ENCODE measurements at places on chromosomes 1 and 21.
A peak's percentile ranks its signal among the peaks of the same experiment; 100 is the strongest.

- DNase-seq = no peak
These were observed 540 bp downstream of the ARHGEF2 start for GRCh38 chr1:155977690-155978324.

- DNase-seq = no peak
These were observed 67.6 kb upstream of the C8B start for GRCh38 chr1:57033222-57034001.

GRCh38 chr1:18341291-18342069 is 139.2 kb upstream of the KLHDC7A start:
- DNase-seq = no peak

DNA sequence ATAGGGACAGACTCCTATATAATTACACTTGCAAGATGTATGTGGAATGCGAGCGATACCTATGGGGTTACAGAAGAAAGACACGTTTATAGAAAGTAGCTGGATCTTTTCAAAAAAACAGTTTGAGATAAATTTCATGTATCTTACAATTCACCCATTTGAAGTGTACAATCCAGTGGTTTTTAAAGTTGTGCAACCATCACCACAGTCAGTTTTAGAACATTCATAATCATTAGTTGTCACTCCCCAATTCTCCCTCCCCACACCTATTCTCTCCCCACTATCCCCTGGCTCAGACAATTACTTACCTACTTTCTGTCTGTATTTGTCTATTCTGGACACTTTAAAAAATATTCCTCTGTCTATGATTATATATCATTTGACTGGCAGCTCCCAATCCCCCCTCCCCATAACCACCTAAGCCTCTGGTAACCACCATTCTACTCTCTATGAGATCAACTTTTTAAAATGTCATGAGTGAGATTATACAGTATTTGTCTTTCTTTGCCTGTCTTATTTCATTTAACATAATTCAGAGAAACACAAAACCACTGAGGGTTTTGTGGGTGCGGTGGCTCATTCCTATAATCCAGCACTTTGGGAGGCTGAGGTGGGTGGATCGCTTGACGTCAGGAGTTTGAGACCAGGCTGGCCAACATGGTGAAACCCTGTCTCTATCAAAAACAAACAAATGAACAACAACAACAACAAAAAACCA is 39.1 kb downstream of the MRPS6 start:
- DNase-seq = no peak

DNA sequence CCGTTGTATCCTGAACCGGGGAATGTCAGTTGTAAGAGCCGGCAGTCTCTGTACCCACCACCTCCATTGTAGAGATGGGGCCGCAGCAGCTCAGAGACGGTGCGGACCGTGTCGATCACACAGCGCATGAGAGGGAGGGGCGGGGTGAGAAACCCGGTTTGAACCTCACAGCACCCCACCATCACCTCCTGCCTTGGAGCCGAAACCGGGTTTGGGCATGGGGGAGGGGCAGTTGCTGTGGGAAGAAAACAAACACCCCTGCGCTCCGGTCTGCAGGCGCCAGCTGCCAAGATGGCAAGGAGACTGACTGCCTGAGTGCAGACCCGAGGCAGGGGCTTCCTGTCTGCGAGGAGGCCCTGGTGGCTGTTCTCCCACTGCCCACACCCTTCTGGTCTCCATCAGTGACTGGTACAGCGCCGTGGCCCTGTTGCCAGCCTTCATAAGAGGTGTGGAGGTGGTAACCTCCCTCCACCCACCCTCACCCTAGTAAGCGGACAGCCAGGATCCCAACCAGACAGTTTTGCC is 69.2 kb upstream of the SSBP3 start:
- no peak for DNase-seq

- DNase-seq = no peak
These were observed 197.3 kb upstream of the COA6 start for GRCh38 chr1:234176000-234176399.

DNA sequence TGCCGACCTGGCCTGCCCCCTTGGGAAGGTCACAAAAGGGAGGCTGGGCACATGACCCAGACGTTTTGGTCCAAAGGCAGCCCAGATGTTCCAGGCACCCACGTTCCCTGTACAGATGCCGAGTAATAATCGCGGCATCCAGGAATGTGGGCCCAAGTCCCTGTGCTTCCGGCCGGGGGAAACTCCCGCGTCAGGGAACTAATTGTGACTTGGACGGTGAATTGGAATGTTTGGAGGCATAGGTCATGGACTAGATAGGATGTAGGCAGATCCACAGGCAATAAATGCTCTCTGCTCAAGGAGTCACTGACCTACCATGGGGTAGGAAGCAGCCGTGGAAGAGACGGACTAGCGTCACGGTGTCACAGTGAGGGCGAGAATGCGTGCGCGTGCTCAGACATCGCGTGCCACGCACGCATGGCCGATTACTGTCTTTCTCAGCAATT is 178.4 kb downstream of the DUSP10 start:
- DNase-seq = no peak

- DNase-seq = no peak
These were observed 2.9 kb upstream of the FOXO6 start for GRCh38 chr1:41358131-41359021.

GRCh38 chr1:245710961-245711903 is 556.4 kb downstream of the KIF26B start:
- DNase-seq = no peak

GRCh38 chr1:35857830-35858229 is 25.2 kb upstream of the AGO1 start:
- DNase-seq = no peak

- DNase-seq = no peak
These were observed 179.6 kb downstream of the TPR start for GRCh38 chr1:186195377-186195931.

GRCh38 chr1:232218955-232219865 is 410.7 kb downstream of the SIPA1L2 start:
- no peak for DNase-seq

- DNase-seq = no peak
These were observed 770 bp downstream of the NTNG1 start for GRCh38 chr1:107141491-107142126.

DNA sequence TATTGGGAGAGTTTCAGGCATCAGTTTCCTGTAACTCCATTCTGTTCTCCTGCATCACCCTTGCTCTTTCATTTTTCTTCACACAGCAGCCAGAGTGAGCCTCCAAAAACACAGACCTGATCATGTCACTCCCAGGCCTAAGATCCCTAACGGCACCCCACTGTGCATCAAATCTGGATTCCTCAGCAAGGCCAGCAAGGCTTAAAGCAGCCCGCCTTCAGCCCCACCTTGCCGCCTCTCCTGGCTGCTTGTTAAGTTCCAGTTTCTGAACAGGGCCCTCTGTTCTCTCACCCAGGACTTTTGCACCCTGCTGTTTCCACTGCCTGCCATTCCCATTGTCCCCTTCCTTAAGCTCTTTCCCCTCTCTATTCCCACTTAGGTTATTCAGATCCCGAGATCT is 29.3 kb downstream of the C1orf116 start:
- no peak for DNase-seq

DNA sequence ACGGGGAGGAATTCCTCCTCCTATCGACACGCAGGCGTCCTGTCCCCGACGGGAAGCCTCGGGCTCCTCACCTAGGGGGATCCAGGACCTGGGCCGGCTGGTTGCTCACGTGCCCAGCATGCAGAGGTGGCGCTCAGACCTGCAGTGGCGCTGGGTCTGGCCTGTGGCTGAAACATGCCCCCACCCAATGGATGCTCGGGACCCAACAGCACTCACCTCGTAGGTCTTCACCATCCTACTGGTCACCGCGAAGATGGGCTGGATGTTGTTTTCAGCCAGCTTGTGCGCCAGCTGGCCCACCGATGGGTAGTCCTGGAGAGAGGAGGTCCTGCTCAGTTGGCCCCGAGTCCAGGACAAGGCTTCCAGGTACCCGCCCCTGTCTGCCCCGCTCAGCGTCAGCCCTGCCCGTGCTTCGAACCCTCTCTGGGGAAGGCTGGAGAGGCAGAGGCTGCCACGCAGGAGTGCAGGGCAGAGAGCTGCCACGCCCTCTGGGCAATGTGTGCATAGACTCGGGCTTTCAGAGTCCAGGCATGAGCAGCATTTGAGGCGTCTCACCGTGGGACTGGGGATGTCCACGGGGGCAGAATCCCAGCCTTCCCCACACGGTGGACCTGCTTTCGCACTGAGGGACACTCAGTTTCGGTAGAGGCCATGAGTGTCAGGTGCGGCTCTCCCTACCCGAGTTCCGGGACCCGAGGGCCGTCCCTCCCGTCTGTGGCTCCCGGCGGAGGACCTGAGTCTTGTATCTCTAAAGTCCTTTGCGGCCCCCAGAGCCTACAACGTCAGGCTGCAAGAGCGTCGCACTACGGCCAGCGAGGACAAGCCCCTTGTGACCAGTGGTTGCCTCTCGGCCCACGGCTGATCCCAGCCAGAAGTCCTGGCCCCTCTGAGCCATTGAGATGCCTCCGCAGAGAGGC is 21.6 kb downstream of the ITGB2 start:
- DNase-seq = no peak

DNA sequence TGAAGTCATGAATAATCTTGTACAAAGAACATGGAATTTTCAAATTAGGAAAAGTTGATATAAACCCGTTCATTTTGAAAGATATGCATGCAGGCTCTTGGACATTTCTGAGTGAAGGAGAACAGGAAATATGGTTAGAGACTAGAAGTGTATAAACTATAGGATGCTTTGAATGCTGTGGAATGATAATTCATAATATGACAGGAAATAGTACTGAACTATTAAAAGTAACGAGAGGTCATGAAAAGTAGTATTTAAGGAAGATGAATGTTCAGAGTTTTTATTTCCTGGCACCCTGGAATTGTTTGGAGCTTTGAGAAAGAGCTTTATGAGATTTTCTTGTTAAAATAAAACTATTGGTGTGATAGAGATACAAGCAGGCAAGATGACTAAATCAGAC is 18.7 kb upstream of the CRB1 start:
- no peak for DNase-seq

DNA sequence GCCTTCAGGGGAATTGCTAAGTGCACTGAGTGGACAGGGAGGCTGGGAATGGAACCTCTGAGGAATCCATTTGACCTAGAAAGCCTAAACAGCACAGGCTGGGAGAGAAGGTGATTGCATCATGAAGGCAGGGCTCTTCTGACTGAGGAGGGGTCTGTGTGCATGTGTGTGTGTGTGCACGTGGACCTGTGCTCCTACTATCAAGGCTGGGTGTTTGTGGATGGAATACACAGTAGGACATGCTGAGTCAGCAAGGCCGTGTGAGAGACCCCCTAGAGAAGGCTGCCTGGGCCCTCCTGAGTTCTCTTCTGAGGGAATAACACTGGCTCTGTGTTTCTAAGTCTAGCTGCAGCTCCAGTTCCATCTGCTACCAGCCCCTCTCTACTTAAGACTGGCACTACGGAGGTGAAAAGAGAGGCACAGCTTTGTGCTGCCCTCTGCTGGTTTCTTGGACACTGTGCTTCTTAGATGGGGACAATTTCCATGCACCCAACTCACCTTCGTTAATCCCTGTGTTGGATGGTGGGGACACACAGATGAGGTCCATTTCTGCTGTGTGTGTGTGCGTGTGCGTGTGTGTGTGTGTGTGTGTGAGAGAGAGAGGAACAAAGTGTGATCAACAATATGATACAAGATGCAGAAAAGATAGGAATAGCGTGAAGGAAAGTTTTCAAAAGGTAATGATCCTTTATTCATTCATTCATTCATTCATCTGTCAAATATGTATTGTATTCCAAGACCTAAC is 6.2 kb upstream of the EFCAB14 start:
- peak; percentile 45 for DNase-seq

DNA sequence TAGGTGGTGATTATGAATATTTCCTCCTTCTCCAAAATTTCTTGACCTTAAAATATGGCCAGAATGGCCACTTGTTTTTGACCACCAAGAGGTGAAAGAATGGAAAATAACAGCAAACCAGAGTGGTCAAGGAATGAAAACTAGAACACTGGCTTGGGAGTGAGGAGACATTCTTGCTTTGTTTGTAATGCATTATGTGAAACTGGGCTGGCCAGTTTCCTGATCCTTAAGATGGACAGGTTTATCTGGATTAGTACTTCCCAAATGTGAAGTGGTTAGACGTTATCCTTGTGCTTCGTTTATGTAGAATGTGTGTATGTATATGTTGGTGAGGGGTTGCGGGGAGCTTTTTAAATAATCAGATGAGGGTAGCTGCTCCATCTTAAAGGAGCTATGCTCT is 12.8 kb downstream of the PLA2G4A start:
- no peak for DNase-seq

DNA sequence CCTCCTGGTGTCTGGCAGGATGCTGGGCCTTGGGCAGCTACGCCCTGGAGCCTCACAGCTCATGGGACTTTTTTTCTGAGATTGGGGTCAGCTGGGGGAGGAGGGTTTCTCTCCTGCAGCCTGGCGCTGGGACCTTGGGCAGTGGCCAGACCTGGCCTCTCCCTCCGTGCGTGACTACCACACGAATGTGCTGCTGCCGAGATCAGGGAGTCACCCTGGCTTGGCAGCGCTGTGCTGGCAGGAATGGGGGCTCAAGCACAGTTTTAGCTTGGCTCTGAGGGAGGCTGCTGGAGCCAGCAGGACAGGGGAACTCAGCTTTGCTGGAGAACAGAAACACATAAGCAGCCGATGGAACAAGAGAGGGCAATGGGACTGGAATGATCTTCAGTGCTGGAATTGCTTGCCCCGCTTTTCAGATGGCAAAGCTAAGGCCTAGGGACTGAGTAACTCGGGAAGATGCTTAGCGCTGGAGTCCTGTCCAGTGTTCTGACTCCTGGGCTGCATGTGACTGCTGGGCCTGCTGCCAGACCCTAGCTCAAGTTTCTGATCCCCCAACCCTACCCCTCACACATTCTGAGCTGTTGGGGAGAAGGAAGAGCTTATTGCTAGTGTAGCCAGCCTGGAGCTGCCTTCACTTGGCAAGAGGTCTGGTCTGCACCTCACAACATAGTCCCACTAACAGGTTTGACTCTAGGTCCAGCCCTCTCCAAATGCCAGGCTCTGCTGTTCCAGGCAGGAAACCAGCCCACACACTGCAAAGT is 69.9 kb downstream of the NAV1 start:
- no peak for DNase-seq

All from HTR-8/SVneo (cell line).